ENCODE measurements at places on chromosomes 1 and 21.

DNA sequence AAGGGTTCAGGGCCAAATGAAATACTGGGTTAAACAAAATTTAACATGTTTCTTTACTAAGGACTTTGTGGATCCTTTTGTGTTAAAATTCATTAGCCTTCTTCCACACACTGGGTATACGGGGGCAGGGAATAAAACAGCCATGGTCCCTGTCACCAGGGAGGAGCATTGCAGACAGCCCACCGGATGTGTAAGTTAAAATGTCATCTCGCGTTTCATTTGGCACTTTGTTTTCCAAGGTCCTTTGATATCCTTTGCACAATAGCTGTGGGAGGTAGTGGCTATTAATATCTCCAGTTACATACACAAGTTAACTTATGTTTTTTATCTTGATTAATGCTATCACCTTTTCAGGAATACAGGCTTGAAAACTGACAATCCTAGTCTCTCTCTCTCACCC lies 172.7 kb downstream of the BARHL2 start:
- no peak for DNase-seq

GRCh38 chr1:8866792-8867415 lies 11.6 kb downstream of the ENO1 start:
- DNase-seq: no peak

DNA sequence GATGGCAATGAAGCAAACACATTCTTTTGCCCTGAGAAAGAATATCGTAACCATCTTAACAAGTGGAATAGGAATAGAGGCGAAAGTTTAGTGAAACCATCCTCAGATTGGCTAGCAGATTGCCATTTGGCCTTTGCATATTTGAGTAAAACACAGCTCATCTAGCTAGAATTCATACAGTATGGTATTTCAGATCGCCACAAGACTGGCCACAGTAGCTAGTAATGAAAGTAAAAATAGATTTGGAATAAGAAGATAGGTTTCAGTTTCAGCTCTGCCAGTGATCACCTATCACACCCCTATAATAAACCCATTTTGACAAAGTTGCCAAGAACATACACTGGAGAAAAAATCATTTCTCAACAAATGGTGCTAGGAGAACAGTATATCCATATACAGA lies 294.9 kb downstream of the LRRIQ3 start:
- no peak for DNase-seq

DNA sequence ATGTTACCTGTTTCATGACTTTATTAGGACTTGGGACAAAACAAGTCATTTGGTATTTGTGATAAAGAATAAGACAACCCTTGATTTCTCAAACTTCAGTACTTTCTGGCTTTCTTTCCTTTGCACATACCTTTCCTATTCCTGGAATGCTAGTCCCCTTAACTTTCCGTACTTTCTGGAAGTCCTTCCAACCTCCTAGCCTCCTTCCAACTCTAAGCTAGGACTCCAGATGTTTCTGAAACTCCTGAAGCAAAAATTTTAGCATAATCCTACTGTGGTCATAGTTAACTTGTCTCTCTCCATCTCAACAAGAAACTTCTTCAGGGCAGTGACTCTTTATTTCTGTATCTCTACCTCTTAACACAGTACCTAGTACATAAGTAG lies 19.8 kb upstream of the C1orf105 start:
- DNase-seq: no peak

- DNase-seq: peak; percentile 57
Measured at GRCh38 chr1:15941044-15941840, 34.7 kb downstream of the ZBTB17 start.

All from activated CD8-positive, alpha-beta memory T cell treated with anti-CD3 and anti-CD28 coated beads for 24 hours (primary cell).